ENCODE measurements at places on chromosomes 2 and 18. TPM values are rescaled to one million over a fixed set of nuclear protein-coding genes. Genes with fewer than 3 reads are reported as not detected.

UNC50 gene
- total RNA-seq: 25.8 TPM

ERICH2 gene
- not detected for total RNA-seq

HOXD9 gene
- 22.5 TPM for total RNA-seq

GAL3ST2 gene
- not detected for total RNA-seq

ALKAL2 gene
- not detected for total RNA-seq

CDH2 gene
- total RNA-seq: 5.8 TPM

EVX2 gene
- total RNA-seq: not detected

CBLN2 gene
- 0.98 TPM for total RNA-seq

B3GNT7 gene
- 0.33 TPM for total RNA-seq

SERPINB3 gene
- total RNA-seq: not detected

CDH20 gene
- not detected for total RNA-seq

ATP6V1C2 gene
- under 0.01 TPM for total RNA-seq

RAMP1 gene
- total RNA-seq: not detected

SMPD4 gene
- 35.6 TPM for total RNA-seq
